ENCODE measurements at places on chromosomes 5 and 9.

DNA sequence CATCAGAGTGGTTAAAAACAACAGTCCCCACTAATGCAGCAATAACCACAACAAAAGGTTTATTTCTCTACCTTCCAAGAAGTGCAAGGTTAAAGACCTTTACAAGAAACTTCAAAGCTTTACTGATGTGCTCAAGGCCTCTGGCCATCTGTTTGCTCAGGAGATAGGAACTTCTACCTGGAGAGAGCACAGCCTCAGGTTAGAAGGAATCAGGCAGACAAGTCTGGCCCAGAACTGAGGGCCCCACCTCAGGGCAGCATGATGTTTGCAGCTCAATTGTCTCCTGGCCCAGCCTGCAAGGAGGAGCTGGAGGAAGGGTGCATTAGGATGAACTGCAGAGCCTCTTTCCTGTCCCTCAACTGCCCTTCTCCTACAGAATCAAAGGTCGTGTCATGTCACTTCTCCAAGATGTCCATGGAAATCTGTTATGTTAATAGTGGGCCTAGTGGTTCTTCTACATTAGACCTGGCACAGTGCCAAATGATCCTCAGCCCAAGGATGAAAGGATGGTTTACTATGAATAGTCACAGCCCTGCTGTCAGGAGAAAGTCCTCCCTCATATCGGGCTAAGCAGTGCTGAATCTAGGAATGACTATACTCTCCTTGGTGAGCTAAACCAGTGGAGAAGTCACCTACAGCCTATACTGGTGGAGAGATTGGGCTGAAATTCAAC is 98.9 kb upstream of the NTRK2 start:
- no peak for DNase-seq

- no peak for DNase-seq
Measured at GRCh38 chr5:139296862-139297326, 3.4 kb downstream of the MATR3 start.

GRCh38 chr5:72658761-72659540 is 151.7 kb upstream of the ZNF366 start:
- peak; percentile 37 for DNase-seq

GRCh38 chr9:82555031-82555430 is 507.9 kb downstream of the RASEF start:
- no peak for DNase-seq

DNA sequence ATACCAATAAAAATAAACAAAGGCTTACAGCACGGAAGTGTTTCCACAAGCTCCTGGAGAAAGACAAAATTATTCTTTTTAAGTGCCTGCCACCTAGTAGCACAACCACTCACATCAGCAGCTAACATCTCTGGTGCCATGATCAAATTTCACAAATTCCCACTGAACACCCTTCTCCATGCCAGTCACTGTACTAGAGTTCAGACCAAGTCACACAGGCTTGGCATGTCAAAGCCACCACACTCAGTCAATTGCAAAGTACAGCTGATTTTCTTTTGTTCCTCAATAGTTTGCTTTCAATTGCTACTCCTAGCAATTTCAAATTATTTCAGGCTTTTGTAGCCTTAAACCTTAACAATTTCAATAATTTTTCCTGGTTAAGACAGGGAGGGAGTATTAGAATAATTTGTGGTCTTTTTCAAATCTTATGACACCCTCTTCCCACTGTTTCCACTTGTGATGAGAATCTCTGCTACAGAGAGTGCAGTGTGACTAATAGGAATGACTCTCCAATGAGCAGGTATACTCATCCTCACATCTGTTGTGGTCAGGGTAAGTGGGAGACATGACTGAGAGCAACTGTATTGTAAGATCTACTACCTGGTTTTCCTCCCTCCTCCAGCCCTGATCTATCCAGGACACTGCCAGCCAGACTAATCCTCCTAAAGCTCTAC is 46.2 kb downstream of the RNF145 start:
- DNase-seq, result peak; percentile 51

DNA sequence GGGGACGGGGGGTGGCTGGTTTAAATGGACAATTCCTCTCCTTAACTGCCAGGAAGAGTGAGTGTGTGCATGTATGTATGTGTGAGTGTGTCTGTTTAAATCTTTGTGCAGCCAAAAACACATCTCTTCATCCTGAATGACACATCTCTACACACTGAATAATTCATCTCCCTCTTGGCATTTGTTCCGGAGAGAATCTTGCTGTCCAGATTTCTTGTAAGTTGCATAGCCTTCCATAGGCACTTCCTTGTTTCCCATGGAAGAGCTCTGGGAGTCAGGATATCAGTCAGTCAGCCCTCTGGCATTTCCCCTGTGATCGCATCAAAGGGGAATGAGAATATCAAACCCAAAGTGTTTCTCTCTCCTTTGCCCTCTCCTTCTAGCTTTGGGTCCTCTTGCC is 74.7 kb downstream of the WWC1 start:
- DNase-seq, result peak; percentile 78

- DNase-seq, result no peak
Measured at GRCh38 chr9:134336924-134337323, 10.7 kb downstream of the RXRA start.

All from AG08395 (cell line).